Activated gamma-delta T cell treated with Interleukin-2 at 50 U/mL for 16 hours (primary cell): ENCODE measurements at places on chromosomes 1 and 21.

DNA sequence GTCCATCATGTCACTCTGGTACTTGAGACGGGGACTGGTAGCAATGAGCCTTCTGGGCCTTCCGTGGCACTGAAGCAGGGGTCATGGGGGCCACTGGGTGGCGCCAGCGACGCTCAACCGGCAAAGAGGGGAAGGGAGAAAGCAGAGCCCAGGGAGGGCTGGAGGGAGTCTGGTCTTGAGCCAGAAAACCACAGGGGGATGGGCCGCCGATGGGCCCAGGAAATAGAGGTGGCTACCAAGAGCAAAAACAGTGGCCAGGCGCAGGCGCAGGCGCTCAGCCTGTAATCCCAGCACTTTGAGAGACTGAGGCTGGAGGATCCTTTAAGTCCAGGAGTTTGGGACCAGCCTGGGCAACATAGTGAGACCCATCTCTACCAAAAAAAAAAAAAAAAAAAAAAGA is 21.8 kb downstream of the EXOC8 start:
- DNase-seq, result peak; percentile 21

DNA sequence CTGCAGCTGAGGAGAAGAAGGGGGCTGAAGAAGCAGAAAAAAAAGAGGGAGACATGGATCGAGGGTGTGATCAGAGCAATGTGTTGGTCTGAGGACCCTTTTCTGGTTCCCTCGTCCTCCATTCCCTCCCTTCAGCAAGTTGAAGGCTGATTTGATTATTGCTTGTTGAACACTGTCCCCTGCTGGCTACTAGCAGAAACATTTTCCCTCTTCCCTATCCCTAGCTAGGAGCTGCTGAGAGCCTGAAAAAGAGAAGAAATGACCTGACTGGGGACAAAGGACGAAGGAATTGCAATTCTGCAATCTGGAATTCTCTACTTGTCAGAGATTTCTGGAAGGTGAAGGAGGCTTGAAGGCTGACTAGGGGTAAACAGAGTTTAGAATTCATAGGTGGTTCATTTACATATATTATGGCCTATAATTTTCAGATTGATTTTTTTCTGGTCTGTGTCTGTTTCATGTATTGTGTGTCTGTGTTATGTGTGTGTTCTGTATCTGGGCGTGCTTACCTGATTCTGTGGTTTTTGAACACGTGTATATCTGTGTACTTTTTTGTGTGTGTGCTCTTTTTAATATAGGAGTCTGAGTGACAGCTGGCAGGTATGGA is 9.8 kb downstream of the NHLH1 start:
- peak; percentile 22 for DNase-seq

GRCh38 chr1:91172541-91172940 is 150.7 kb upstream of the ZNF644 start:
- DNase-seq, result no peak

GRCh38 chr1:161740921-161741320 is 8.7 kb upstream of the DUSP12 start:
- DNase-seq, result no peak

DNA sequence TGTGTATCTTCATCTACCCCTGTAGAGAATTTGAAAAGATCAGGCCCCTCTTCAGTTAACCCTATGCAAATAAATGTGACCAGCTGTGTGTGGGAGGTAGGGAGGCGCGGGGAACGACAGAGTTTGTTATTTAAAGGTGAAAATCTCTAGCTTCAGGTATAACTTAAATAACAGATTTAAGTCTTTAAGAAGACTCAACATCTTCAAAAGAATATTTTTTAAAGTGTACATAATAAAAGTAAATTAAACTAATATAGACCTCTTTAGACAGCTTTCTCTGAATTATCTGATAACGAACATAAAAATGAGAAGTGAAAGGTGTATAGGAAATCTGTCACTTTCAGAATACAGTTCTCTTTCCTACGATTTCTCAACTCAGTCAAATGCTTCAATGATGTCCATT is 16.0 kb downstream of the ANGPTL3 start:
- DNase-seq, result no peak

DNA sequence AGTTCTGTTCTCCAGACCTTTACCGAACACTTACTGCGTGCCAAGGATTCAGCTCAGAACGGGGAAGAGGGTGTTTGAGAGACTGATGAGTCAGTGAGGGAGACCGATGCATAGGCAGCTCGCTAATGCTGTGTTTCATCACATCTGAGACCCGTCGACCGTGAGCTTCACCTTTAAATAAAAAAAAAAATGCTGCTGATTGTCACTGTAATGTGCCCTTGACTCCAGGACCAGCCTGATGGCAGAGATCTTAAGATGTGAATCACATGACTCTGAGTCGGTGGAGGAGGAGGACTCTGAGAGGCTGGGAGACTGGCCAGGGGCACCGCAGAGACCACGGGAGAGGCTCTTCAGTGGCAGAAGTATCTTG is 28.8 kb downstream of the SPSB1 start:
- DNase-seq, result no peak

GRCh38 chr1:165844114-165844798 is 16.8 kb downstream of the UCK2 start:
- DNase-seq, result no peak

- DNase-seq, result no peak
These were observed 30.0 kb upstream of the RWDD3 start for GRCh38 chr1:95203908-95204437.

DNA sequence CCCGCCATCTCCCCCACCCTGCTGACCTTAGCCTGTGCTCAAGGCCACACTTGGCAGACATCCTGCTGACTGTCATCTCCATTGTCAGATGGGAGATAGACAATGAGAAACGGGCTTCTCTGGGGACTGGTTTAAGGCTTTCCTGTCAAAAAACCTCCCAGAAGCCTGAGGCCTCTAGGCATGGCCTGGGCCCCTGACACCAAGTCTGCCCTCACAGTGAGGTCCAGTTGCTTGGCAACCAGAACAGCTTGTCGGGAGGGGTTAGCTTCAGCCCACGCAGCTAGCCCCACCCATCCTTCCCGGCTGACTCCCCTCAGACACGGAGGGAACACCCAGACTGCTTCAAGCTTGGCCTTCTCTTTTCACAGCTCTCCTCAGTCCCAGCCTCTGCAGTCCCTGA is 11.0 kb downstream of the PLEKHA6 start:
- DNase-seq, result no peak

DNA sequence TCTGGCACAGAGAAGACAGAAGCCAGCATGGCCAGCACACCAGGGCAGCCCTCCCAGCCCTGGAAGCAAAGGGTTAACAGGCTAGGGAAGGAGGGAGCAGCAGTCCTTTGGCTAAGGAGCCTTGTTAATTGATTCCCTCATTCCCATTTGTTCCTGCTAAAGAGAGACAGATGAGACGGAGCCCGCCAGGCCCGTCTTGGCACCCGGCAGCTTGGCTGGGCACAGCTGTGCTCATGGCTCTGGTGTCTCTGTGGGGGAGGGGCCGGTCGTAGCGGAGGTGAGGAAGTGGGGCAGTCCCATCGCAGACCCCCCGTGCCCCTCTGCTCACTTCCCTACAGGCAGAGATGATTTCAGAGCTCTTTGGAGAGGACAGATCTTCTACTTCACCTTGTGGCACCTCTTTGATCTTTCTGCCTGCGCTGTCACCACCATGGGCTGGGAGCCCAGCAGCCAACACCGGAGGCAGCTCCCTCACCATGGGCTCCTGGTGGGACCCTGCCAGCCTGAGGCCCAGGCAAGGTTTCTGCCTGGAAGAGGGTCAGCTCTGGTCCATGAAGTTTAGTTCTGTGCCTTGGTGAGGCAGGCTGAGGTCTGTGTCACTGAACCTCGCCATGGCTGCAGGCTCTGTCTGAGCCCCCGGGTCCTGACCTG is 38.0 kb downstream of the FOXO6 start:
- no peak for DNase-seq

DNA sequence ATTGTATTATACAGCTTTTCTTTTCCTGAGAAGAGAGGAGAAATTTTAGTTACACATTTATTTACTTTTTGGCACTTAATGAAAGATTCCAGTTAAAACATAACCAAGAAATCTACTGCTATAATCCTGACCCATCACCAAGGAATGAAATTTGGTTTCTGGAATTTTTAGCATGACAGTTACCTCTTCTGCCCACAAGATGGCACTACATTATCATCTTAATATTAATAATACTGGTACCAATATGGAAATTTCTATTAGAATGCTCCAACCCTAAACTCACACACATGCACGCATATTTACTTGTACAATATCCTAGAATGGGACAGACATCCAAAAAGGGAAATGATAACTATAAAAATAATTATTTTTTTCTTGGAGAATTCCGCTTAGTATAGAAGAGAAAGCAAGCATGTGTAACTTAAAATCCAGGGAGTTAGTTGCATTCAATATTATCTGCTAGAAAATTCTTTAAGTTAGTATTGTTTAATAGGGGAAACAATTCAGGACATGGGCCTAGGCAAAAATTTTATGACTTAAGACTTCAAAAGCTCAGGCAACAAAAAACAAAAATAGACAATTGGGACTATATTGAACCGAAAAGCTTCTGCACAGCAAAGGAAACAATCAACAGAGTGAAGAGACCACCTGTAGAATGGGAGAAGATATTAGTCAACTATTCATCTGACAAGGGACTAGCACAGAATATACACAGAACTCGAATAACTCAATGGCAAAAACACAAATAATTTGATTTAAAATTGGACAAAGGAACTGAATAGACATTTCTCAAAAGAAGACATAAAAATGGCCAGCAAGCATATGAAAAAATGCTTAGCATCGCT is 37.4 kb downstream of the MAP3K21 start:
- no peak for DNase-seq

DNA sequence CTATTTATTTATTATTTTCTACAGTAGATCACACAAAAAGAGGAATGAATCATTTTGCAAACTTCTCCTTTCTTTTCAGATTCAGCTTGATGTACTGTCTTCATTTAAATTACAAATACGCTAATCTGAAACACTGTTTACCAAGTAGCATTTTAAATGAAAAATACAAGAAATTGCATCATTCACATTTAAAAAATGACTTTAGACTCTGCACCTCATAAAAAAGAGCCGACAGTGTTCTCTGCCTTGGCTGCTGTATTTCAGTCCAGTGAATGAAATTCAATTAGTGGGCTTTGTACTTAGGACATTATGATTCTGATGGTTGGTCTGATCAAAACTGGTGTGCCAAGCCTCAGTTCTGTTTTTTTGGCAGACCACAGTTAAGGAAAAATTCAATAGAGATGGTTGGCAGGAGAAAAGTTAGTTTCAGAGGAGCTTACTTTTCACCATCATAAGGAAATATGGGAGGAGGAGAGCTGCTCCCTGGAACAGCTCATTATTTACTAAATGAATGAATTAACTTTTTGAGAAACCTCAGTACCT is 222.4 kb upstream of the ESRRG start:
- DNase-seq, result no peak

- no peak for DNase-seq
These were observed 29.3 kb downstream of the KIRREL1 start for GRCh38 chr1:158022554-158023312.

DNA sequence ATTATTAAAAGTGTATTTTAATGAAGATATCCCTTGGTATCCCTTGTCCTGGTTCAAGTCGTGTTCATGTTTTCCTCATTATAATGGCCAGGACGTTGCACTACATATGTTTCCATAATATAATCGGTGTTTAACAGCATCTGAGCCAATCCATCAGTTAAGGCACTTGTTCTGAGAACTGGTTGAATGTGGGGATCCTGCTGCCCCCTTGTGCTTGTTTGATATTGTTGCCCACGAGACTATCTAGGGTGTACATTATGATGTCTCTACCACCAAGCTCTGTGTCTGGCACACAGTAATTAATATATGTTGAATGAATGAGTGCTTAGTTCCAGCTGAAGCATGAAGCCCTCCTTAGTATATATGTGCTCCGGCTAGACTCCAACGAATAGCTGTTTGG is 193.0 kb downstream of the CACNA1E start:
- DNase-seq, result no peak

- no peak for DNase-seq
These were observed 235.2 kb downstream of the KCNT2 start for GRCh38 chr1:196372896-196373536.

DNA sequence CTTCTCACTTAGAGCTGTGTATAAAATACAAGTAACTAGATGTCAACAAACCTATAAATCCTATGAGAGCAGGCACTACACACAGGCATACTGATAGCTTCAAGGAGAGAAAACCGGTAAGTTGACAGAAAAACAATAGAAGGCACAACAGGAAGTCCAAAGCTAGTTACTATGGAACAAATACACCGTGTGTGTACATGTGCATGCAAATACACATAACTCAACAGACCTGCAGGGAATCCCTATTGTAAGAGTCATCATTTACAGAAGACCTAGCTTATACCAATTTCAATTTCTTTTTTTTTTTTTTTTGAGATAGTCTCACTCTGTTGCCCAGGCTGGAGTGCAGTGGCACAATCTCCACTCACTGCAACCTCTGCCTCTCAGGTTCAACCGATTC is 26.3 kb downstream of the JAK1 start:
- no peak for DNase-seq

GRCh38 chr1:111747282-111747734 is 8.1 kb upstream of the INKA2 start:
- peak; percentile 50 for DNase-seq

- DNase-seq, result no peak
These were observed 30.8 kb upstream of the DMBX1 start for GRCh38 chr1:46458846-46459245.

GRCh38 chr1:182301467-182302198 is 90.0 kb downstream of the GLUL start:
- no peak for DNase-seq

- DNase-seq, result no peak
These were observed 78.4 kb downstream of the DISP1 start for GRCh38 chr1:222893255-222893654.

GRCh38 chr21:16078382-16078781 is 348.6 kb downstream of the USP25 start:
- no peak for DNase-seq

DNA sequence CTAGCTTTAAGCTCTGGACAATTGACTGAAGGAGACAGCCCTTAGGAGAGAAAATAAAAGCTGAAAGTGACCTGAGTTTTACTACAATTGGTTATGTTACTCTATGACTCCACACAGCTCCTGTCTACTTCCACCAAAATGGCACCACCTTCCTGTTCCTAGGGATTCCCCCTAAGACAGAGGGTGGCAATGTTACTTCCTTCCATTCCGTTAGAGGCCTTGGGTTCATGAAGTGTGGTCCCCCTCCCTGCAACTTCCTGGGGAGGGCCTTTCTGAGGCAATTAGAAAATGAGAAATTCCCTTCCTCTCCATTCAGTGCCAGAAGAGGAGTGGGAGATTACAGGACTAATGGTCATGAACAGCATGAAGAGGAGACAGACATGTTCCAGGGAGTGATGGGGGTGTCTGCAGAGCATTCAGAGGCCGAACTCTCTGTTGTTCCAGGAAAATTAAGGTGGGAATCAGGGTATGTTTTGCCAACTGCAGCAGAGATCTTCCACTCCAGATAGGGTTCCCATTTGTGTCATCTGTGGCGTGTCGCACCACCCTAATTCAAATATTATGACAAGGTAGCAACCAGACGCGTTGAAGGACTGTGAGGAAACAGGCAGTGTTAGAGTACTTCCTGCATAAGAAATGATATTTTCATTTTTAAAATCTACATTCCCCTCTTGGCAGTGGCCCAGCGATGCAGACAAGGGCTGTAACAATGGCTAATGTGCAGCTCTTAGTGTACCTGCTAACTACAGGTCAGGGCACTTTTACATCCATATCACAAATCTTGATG is 53.1 kb upstream of the TRIM67 start:
- DNase-seq, result no peak

GRCh38 chr21:23374155-23374554 is 2233.1 kb downstream of the MRPL39 start:
- DNase-seq, result no peak
